Psoas muscle (tissue), 8 donors: ENCODE measurements at places on chromosomes 13 and 19. TPM values are rescaled to one million over a fixed set of nuclear protein-coding genes. Genes with fewer than 3 reads are reported as not detected.

IL17D gene
- 36.2 TPM for total RNA-seq

- H3K27me3 ChIP-seq, result no peaks in the 10 kb centered on the region
- no peak for DNase-seq
- H3K4me3 ChIP-seq, result no peak overlapping the region
Measured at GRCh38 chr19:55308281-55308680, 16.9 kb downstream of the TMEM150B start.

- H3K27me3 ChIP-seq, result peaks cover 34% of the 10 kb centered on the region
- peak overlapping the region; percentile 70 for H3K4me3 ChIP-seq
- H3K36me3 ChIP-seq, result no peaks in the 10 kb centered on the region
- H3K27ac ChIP-seq, result no peak overlapping the region
- DNase-seq, result no peak
Measured at GRCh38 chr19:46659151-46660007, 1.6 kb downstream of the DACT3 start.

DNA sequence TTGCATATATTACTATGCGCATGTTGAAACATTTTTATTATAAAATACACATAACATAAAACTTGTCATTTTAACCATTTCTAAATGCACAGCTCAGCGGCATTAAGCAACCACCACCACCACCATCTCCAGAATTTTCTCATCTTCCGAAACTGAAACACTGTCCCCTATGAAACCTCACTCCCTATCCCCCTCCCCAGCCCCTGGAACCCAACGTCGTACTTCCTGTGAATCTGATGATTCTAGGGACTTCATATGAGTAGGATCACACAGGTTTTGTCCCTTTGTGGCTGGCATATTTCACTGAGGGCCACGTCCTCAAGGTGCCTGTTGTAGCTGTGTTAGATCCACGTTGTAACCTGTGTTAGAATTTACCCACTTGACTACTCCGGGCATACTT lies 716 bp upstream of the MAP2K2 start:
- no peaks in the 10 kb centered on the region for H3K27me3 ChIP-seq
- H3K36me3 ChIP-seq, result peaks cover 5% of the 10 kb centered on the region
- H3K27ac ChIP-seq, result peak overlapping the region; percentile 81
- H3K4me1 ChIP-seq, result peaks cover 11% of the 10 kb centered on the region

- H3K4me1 ChIP-seq, result no peaks in the 10 kb centered on the region
- no peaks in the 10 kb centered on the region for H3K27me3 ChIP-seq
- H3K36me3 ChIP-seq, result no peaks in the 10 kb centered on the region
- H3K27ac ChIP-seq, result no peak overlapping the region
- DNase-seq, result no peak
Measured at GRCh38 chr13:54852831-54853230, 1824.2 kb downstream of the OLFM4 start.

- DNase-seq, result no peak
- H3K27ac ChIP-seq, result no peak overlapping the region
- no peaks in the 10 kb centered on the region for H3K4me1 ChIP-seq
Measured at GRCh38 chr19:33133438-33134031, 1.6 kb downstream of the WDR88 start.

FXYD1 gene
- total RNA-seq, result 542 TPM

ZNF83 gene
- 3.9 TPM for total RNA-seq
